ENCODE measurements at places on chromosomes 3 and 15.

- DNase-seq = no peak
Observed at GRCh38 chr3:78970656-78971055, 797.1 kb downstream of the ROBO1 start.

GRCh38 chr15:65077981-65078352, 1.4 kb downstream of the KBTBD13 start:
- DNase-seq = no peak

DNA sequence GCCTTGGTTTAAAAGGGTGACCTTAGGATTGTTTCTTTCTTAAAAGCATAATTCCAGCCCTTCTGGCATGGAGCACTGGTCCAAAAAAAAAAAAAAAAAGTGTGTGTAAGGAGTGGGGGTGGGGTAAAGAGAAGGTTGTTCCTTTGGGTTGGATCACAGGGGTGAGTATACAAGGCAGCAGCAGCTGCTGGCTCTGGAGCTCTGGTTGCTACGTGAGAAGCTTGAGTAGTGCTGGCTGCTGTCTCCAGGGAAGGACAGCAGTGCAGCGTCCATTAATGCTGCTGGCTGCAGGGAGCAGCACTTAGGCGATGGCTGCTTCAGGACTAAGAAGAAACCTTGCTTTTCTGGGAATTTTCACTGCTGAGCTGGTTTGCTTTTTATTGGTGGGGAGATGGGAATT, 2.3 kb downstream of the SETD5 start:
- no peak for DNase-seq

DNA sequence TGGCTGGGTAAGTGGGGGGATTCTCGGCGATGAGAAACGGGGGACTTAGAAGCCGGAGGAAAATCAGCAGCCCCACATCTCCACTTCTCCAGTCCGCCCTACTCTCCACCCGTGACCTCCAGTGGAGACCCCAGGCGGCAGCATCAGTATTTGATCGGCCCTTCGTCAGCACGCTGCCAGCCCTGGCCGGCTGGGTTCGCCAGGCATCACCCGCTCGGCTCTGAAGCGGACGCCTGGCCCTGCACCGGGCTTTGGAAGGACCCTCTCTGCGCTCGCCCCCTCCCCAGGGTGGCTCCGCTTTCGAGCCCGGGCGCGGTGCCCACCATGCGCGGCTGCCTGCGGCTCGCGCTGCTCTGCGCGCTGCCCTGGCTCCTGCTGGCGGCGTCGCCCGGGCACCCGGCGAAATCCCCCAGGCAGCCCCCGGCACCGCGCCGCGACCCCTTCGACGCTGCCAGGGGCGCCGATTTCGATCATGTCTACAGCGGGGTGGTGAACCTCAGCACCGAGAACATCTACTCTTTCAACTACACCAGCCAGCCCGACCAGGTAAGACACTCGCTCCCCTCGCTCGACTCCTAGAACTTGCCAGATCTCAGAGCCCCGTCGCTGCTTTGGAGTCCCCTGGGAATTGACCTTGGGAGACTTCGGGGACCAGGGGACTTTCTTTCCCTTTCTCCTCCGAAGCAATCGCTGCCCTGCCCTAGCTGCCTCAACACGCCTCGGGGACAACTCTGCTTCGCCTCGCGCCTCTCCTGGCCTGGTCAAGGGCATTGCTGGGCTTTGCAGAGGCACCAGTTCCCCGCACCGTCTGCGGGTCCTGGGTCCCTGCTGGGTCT, 561 bp downstream of the SIDT1 start:
- DNase-seq = peak; percentile 31

GRCh38 chr15:96218623-96219455, 111.7 kb upstream of the NR2F2 start:
- no peak for DNase-seq

- peak; percentile 0 for DNase-seq
Observed at GRCh38 chr3:160754371-160754854, 1.6 kb upstream of the PPM1L start.

DNA sequence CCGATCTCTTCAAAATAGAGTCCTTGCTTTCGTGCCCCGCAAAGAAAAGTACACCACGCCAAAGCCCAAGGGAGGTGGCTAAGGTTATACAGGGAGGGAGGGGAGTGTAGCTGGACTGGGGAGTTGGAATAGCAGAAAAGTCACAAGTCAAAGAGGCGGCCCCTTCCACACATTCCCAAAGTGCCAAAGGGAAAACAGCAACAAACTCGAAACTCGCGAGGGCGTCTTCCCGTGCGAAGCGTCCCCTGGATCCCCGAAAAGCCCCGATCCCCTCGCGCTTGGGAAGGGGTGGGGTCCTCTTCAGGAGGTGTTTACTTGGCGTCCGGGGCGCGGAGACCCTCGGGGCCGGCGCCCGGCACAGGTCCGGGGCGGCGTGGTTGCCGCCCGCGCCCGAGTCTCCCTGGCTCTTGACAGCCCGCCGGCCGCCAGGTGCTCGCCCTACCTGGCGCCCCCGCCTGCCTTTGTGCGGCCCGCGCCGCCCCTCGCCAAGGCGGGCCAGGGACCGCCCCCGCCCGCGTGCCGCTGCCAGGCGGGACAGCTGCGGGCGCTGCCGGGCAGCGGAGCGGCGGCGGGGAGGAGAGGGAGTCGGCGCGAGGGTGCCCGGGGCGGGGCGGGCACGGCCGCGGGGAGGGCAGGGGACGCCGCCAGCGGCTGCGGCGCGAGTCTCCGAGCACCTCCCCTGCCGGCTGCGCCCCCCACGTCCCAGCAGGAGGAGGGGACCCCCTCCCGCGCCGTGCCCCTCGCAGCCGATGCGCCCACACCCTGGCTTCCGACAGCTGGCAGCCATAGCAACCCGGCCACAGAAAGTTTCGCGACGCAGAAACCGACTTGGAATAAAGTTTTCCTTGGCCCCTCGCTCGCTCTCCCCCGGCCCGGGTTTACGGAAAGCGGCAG, 966 bp downstream of the MYO1E start:
- DNase-seq = no peak

- DNase-seq = no peak
Observed at GRCh38 chr15:62301993-62302675, 137.0 kb upstream of the C2CD4B start.

- no peak for DNase-seq
Observed at GRCh38 chr15:40793216-40793989, 13.5 kb upstream of the ZFYVE19 start.

- no peak for DNase-seq
Observed at GRCh38 chr3:74599564-74599963, 14.9 kb downstream of the CNTN3 start.

DNA sequence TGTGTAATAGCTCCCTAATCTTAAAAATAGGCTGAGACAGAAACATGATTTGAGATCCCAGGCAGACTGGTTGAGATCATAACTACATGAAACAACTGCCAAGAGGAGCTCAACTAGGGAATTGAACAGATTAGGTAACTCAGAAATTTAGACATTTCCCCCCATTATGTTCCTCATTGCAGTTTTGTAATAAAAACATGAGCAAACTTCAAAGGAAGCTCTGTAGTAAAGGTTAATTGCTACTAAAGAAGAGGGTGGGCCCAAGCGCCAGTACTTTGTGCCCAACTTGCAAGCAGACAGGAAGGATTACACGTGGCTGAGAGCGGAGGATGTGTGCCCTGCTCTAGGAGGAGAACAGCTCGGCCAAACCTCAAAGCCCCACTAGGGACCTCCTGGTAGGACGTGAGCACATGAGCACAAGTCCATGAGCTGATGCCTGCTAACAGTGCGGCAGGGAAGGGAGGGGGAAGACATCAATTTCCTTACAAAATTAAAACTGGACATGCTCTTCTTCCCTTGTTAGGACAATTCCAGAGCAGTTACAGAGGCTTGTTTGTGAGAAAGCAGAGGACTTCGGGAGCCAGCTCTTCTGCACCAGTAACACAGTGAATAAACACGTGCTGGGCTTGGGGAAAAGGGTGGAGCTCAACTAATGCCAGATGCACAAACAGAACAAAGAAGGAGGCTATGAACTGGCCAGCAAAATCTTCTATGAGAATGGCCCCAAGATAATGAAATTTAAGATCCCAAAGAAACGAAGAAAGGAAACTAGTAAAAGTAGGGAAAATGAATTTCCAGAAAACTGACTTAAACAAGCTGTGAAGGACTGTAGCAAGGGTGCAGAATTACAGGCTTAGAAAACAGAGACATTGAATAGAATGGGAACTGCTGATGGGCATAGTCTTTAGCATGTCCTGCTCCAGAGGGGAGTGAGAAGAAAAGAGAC, 275.5 kb downstream of the MECOM start:
- DNase-seq = no peak

DNA sequence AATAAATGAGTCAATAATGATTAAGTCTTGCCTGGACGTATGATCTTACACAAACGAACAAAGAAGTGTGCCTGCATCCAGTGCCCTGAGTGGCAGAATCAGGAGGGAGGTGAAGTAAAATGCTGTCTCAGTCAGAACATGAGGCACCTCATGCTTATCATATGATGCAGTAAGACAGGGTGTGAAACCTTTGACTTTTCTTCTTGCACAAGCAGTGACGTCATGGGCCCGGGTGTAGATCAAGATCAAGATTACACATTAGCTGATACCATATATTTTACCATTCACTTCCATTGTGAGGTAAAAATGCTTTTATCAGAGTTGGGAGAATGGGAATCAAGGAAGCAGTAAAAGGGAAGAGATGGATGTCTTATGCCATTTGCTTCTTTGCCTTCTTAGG, 291.6 kb upstream of the PLSCR5 start:
- DNase-seq = no peak

DNA sequence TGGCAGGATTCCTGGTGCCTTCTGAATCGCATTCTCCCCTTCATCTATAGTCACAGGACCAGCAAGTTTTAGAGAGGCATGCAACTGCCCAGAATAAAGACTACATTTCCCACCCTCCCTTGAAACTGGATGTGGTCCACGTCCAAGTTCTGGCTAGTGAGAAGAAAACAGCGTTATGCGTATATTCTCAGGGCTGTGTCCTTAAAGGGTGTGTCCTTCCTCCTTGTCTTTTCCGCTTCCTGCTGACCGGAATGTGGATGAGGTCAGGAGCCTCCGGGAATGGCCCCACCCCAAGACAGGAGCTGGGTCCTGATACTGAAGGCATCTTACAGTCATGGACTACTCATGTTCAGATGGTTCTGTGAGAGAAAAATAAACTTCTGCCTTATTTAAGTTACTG, 20.2 kb downstream of the CHST2 start:
- no peak for DNase-seq

GRCh38 chr15:89500397-89501270, 4.3 kb upstream of the RHCG start:
- no peak for DNase-seq

- no peak for DNase-seq
Observed at GRCh38 chr15:63283126-63283525, 5.7 kb downstream of the APH1B start.

DNA sequence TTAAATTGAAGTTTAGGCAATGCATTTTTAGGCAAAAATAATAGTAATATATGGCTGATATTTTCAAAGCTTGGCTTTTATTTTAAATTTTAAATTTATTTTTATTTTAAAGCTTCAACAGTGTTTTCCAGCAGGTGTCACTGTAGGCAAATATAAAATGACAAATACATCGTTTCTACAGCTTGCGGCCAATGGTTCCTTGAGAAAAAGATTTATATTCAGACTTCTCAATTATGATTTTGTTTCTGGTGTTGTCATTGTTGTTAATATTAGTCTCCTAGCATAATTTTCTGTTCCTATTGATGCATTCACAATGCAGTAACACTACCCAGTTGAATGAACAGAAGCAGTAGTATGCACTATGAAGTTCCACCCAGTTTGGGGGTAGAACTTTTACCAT, 220.7 kb upstream of the DNAJC19 start:
- DNase-seq = no peak

DNA sequence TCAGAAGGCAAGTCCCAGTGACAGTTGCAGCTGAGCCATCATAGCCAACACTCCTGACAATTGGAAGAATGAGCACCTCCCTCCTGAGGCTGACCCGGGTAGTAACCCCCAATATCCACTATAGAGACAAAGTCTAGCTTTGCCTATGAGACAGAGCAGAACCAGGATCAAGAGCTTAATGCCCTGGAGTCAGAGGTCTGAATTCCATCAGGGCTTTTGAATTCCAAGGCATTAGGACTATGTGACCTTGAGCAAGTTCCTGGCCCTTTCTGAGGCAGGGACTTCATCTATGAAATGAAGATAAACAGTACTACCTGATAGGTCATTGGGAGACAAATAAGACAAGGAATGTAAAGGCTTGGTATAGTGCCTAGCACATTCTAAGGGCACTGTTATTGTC, 3.1 kb upstream of the INAFM2 start:
- DNase-seq = no peak

DNA sequence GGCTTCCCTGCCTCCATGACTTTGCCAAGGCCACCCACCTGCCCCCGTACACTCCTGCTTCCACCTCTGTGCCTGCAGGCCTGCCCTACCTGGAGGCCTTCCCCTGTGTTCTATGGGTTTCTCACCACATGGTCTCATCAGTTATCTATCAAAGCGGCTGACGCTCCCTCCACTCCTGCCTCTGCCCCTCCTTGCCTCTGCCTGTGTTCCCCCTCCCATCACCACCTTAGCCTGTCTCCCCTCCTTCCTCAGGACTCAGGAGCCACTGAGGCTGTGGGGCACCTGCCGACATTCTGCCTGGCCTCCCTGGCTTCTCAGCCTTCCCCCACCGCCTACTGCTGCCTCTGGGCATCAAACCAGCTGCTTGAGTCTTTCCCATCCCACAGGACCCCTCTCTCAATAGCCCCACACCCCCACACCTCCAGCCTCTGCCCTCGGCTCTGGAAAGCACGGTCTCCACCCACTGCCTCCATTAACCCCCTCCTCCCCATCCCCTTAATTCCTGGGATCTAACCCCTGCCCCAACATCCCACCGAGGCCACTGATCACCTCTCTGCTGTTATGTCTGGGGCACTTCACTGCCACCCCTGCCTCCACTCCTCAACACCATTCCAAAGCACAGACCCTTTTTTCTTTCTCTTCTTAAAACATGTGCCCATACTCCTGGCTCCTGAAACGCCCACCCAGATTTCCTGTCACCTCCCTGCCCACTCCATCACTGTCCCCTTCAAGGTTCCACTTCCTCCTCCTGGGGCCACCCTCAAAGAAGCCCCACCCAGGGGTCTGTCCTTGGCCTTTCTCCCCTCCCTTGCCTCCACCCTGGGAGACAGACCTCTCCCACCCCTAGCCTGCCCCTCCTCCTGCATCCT, 24.4 kb upstream of the CYP11A1 start:
- no peak for DNase-seq

DNA sequence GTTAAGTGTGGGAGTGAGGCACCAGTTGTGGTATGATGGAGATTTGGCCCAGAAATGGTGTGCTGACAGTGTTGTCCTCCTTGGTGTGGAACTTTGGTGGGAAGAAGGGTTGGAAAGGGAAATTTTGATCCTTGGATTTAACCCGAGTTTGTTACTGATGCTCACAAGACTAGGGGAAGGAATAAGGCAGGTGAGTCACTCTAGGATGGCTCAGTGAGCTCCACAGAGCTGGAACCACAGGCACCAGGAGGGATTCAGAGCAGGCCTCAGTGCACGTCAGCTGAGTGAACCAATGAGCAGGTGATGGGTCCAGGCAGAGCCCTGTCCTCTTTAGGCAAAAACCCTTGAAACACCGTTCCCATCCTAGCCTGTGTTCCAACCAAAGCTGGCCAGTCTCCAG, 11.4 kb downstream of the CHRD start:
- DNase-seq = no peak

- DNase-seq = no peak
Observed at GRCh38 chr3:149316437-149316836, 17.0 kb downstream of the TM4SF18 start.

- no peak for DNase-seq
Observed at GRCh38 chr3:151329363-151329762, at the start of gene P2RY13. Gene P2RY13 (minus strand): TSS chr3:151329549. CDS start chr3:151329528, 21 bp downstream.
